ENCODE measurements at places on chromosomes 7 and 10. TPM values are rescaled to one million over a fixed set of nuclear protein-coding genes. Genes with fewer than 3 reads are reported as not detected.

HECW1 gene
- total RNA-seq, result not detected

NOBOX gene
- total RNA-seq, result not detected

CALCR gene
- total RNA-seq, result not detected

ATP6V0A4 gene
- total RNA-seq, result under 0.01 TPM

ZC3HAV1L gene
- total RNA-seq, result 12.2 TPM

PSD gene
- under 0.01 TPM for total RNA-seq

NPSR1 gene
- not detected for total RNA-seq

PTPRN2 gene
- total RNA-seq, result 0.32 TPM

SRGN gene
- 914 TPM for total RNA-seq

FANK1 gene
- 1.6 TPM for total RNA-seq

SHOC2 gene
- 56.5 TPM for total RNA-seq

SPDYE11 gene
- total RNA-seq, result not detected

TMEM225B gene
- under 0.01 TPM for total RNA-seq

TFEC gene
- 1.9 TPM for total RNA-seq

SMNDC1 gene
- 7.5 TPM for total RNA-seq

ATOH7 gene
- not detected for total RNA-seq

TYW1B gene
- 2.1 TPM for total RNA-seq

ACTR1A gene
- 134 TPM for total RNA-seq

UNCX gene
- not detected for total RNA-seq

CALHM1 gene
- not detected for total RNA-seq

DEPP1 gene
- total RNA-seq, result 191 TPM

TMEM236 gene
- under 0.01 TPM for total RNA-seq

ZNF804B gene
- total RNA-seq, result not detected

All from epithelial cell of umbilical artery (primary cell).